Pancreas (tissue), 10 donors: ENCODE measurements at places on chromosomes 13 and 19. TPM values are rescaled to one million over a fixed set of nuclear protein-coding genes. Genes with fewer than 3 reads are reported as not detected.

Gene ANGPTL8
- 1.4 TPM for total RNA-seq

Gene KIR3DL1
- total RNA-seq, result not detected

Gene MEIOSIN
- total RNA-seq, result not detected

Gene DNAJC15
- 9.0 TPM for total RNA-seq

Gene APOC4
- 0.47 TPM for total RNA-seq

Gene TEAD2
- total RNA-seq, result 12.0 TPM

Gene TMPRSS9
- total RNA-seq, result 0.09 TPM

Gene FOSB
- total RNA-seq, result 0.97 TPM

- H3K27ac ChIP-seq, result no peak overlapping the region
- no peak for DNase-seq
- H3K27me3 ChIP-seq, result no peaks in the 10 kb centered on the region
Measured at GRCh38 chr19:57031106-57031505, 88.7 kb upstream of the USP29 start.

DNA sequence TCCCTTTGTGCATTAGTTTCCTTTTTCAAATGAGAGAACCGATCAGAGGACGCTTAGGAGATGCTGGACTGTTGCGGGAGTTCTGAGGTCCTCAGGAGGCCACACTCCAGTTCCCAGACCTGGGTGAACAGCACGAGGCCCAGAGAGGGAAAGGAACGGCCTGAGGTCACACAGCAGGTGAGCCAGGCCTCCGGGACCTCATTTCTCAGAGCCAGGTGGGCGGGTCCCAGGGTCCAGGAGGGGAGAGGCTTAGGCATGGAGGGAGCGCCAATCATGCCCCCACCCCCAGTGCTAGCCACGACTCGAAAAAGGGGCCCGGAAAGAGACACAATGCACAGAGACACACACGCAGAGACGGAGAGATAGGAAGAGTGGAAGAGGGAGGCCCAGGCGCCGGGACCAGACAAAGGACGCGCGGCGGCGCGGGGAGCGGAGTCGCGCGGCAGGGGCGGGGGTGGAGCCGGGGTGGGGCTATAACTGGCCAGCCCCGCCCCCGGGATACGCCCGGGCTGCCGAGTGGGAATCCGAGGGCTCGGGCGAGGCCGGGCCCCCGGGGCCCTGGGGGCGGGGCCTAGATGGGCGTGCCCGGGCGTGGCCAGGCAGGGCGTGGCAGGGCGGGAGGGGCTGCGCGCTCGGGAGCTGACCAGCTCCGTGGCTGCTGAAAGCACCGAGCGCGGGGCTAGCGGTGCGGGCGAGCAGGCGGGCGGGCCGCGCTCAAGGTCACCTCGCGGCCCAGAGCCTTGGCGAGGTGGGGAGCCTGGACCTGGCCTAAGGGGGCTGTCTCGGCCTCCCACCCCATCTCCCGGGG lies 1.6 kb downstream of the ELAVL3 start:
- H3K4me3 ChIP-seq, result peak overlapping the region; percentile 25
- no peaks in the 10 kb centered on the region for H3K36me3 ChIP-seq
- peak; percentile 44 for DNase-seq
- H3K27me3 ChIP-seq, result peaks cover 15% of the 10 kb centered on the region

- DNase-seq, result no peak
- no peaks in the 10 kb centered on the region for H3K4me1 ChIP-seq
- H3K4me3 ChIP-seq, result no peak overlapping the region
- no peaks in the 10 kb centered on the region for H3K27me3 ChIP-seq
Measured at GRCh38 chr19:21508198-21508597, 2.8 kb downstream of the ZNF429 start.

GRCh38 chr13:32986552-32986951 lies 29.7 kb upstream of the KL start:
- no peak overlapping the region for H3K4me3 ChIP-seq
- no peaks in the 10 kb centered on the region for H3K4me1 ChIP-seq
- DNase-seq, result no peak
- H3K36me3 ChIP-seq, result no peaks in the 10 kb centered on the region
- no peak overlapping the region for H3K27ac ChIP-seq
- no peaks in the 10 kb centered on the region for H3K27me3 ChIP-seq

DNA sequence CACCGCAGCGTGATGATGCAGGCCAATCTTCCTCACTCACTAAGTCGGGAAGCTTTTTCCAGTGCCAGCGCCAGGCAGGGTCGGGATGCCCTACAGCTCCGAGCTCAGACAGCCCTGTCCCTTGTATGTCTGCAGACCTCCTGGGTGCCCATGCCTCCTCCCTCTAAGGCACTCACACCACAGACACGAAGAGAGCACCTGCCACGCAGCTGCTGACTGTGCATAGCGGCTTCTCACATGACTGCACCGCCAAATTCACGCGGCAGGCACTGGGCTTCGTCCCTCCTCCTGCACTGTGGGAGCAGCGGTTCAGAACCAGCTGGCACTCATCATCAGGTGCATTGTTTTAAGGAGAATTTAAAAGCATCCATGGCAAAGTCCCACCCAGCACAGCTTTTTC lies 88.1 kb downstream of the SLC7A1 start:
- H3K27me3 ChIP-seq, result no peaks in the 10 kb centered on the region
- DNase-seq, result peak; percentile 37
- H3K36me3 ChIP-seq, result no peaks in the 10 kb centered on the region
- H3K27ac ChIP-seq, result no peak overlapping the region

DNA sequence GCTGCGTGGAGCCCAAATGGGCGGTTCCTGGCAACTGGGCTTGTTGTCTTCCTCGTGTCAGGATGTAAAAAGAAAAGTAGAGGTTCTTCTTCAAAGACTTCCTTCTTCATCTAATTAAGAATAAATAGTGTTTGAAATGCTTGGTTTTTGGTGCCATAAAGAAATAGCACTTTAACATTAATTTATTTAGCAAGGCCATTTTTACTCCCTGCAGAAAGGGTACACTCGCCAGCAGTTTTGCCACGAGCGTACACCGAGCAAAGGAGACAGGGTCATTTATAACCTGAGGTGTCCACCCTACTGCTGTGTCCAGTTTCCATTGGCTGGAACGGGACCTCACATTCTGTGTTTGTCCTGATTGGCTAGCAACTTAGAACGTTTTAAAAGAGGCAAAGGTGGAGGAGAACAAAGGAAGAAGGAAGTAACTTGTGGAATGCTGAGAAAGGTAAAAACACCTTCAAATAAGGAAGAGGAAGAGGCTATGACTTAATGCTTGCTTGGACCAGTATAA lies 21.8 kb upstream of the OR10H1 start:
- H3K4me1 ChIP-seq, result peaks cover 6% of the 10 kb centered on the region
- peak; percentile 71 for DNase-seq
- no peaks in the 10 kb centered on the region for H3K36me3 ChIP-seq
- H3K4me3 ChIP-seq, result peak overlapping the region; percentile 69
- peak overlapping the region; percentile 99 for H3K27ac ChIP-seq
- no peaks in the 10 kb centered on the region for H3K27me3 ChIP-seq

GRCh38 chr13:32548837-32549236 lies 10.2 kb upstream of the N4BP2L2 start:
- no peak overlapping the region for H3K27ac ChIP-seq
- no peaks in the 10 kb centered on the region for H3K36me3 ChIP-seq
- no peak for DNase-seq

- H3K27me3 ChIP-seq, result no peaks in the 10 kb centered on the region
- no peak for DNase-seq
- no peaks in the 10 kb centered on the region for H3K36me3 ChIP-seq
- H3K27ac ChIP-seq, result no peak overlapping the region
- H3K4me3 ChIP-seq, result no peak overlapping the region
- H3K4me1 ChIP-seq, result no peaks in the 10 kb centered on the region
Measured at GRCh38 chr19:15210323-15210781, 9.6 kb upstream of the NOTCH3 start.

- H3K4me3 ChIP-seq, result no peak overlapping the region
- DNase-seq, result no peak
- no peaks in the 10 kb centered on the region for H3K36me3 ChIP-seq
- H3K27ac ChIP-seq, result no peak overlapping the region
- H3K27me3 ChIP-seq, result no peaks in the 10 kb centered on the region
- no peaks in the 10 kb centered on the region for H3K4me1 ChIP-seq
Measured at GRCh38 chr13:39776439-39776838, 121.0 kb downstream of the COG6 start.

GRCh38 chr13:21723807-21724505 lies 53.1 kb downstream of the FGF9 start:
- H3K36me3 ChIP-seq, result no peaks in the 10 kb centered on the region
- no peak overlapping the region for H3K27ac ChIP-seq
- DNase-seq, result no peak
- no peak overlapping the region for H3K4me3 ChIP-seq
- H3K27me3 ChIP-seq, result no peaks in the 10 kb centered on the region

DNA sequence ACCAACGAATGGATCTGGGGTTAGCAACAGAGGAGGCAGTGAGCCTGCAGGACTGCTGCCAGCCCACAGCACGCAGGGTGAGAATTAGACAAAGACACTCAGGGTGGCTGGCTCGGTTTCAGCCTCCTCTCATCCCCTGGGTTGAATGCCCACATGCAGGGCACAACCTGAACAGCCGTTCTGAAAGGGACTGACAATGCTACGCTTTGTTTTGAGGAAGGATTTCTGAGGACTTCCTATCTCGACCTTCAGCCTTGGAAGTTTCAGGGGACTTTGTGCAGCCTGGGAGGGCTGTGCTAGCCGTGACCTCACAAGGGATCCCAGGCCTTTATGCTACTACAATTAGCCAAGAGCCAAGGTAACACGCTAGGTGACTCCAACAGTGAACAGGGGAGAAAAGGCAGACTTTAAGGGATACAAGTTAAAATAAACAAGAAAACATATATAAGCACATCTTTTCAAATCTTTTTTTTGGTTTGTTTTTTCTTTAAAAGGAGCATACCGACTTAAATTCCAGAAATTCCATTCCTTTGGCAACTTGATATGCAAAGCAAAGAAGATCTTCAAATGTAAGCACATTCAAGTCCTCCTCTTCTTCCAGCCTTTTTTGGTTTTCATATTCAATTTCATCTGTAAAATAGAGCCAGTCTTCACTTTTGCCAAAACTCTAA lies 34.5 kb upstream of the URAD start:
- H3K27ac ChIP-seq, result peak overlapping the region; percentile 33
- no peaks in the 10 kb centered on the region for H3K4me1 ChIP-seq
- no peak overlapping the region for H3K4me3 ChIP-seq
- no peaks in the 10 kb centered on the region for H3K36me3 ChIP-seq
- H3K27me3 ChIP-seq, result no peaks in the 10 kb centered on the region

DNA sequence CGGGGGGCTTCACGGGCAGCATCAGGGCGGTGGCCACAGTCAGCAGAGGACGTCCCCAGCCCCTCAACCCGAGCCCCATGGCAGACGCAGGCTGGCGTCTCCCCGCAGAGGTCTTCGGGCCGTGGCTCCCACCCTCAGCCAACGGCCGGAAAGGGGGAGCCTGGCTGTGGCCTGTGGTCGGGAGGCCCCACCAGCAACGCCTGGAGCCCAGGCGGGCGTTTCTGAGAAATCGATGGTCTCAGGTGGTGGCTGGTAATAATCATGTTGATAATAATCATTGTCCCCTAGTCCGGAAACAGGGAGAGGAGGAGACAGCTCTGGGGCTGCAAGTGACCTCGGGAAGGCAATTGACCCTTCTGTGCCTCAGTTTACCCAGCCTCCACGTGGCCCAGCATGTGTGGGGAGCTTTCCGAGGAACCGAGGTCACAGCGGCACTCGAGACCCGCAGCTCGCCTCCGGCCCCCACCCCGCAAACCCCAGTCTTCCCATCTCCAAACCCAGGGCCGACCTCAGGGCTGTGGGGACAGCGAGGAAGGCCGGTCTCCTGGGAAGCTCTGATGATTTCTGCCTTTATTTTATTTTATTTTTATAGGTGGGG lies at the start of gene PRSS57:
Gene PRSS57, minus strand, starts transcription at position 101 of the 598 bp plus-strand sequence. Its CDS starts 22 bp downstream, at position 79.
- no peak within 1 kb of the TSS for H3K4me3 ChIP-seq
- no peaks in the 10 kb centered on the region for H3K36me3 ChIP-seq
- H3K27ac ChIP-seq, result no peak within 1 kb of the TSS
- no peaks in the 10 kb centered on the region for H3K4me1 ChIP-seq
- no peaks in the 10 kb centered on the region for H3K27me3 ChIP-seq
- DNase-seq, result no peak

GRCh38 chr19:14654786-14655560 lies 19.7 kb downstream of the ADGRE3 start:
- no peaks in the 10 kb centered on the region for H3K27me3 ChIP-seq
- H3K4me3 ChIP-seq, result no peak overlapping the region
- H3K27ac ChIP-seq, result no peak overlapping the region
- H3K4me1 ChIP-seq, result no peaks in the 10 kb centered on the region

GRCh38 chr13:23183292-23183691 lies 2.5 kb downstream of the SGCG start:
- H3K27ac ChIP-seq, result no peak overlapping the region
- no peaks in the 10 kb centered on the region for H3K4me1 ChIP-seq

- no peaks in the 10 kb centered on the region for H3K27me3 ChIP-seq
- no peak overlapping the region for H3K27ac ChIP-seq
- DNase-seq, result no peak
- H3K4me1 ChIP-seq, result no peaks in the 10 kb centered on the region
- peaks cover 2% of the 10 kb centered on the region for H3K36me3 ChIP-seq
Measured at GRCh38 chr19:48230555-48231129, 25.1 kb downstream of the CARD8 start.

DNA sequence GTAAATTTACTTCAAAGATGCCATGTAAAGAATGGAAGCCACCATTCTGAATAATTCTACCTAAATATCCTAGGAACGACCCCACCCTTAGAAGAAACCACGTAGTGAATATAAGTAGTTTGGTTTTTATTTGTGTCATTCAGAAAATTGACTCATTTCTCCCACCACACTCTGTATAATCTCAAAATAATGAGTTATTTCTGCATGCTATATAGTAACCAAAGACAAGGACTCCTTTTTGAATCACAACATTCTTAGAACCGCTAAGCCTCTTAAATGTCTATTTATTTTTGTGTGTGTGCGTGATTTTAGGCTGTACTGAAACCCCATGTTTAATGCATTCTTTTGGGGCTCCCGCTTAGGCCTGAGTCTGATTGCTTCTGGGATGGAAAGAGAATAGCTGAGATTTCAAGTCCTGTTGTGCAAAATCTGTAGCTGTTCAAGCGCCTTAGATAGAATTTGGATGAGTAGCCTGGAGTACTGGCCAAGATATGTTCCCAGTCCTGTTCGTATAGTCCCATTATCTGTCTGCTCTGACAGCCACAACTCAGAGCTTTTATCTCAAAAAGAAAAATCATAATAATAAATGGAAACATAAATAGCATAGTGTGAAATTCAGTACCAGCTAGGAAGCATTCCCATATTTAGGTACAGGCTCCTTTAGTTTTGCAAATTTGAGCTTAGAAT lies 532.4 kb upstream of the NBEA start:
- H3K36me3 ChIP-seq, result no peaks in the 10 kb centered on the region
- no peak for DNase-seq
- H3K4me1 ChIP-seq, result no peaks in the 10 kb centered on the region
- no peak overlapping the region for H3K27ac ChIP-seq

- peaks cover 12% of the 10 kb centered on the region for H3K36me3 ChIP-seq
- H3K27me3 ChIP-seq, result no peaks in the 10 kb centered on the region
- peak overlapping the region; percentile 20 for H3K27ac ChIP-seq
- H3K4me1 ChIP-seq, result no peaks in the 10 kb centered on the region
- DNase-seq, result no peak
- H3K4me3 ChIP-seq, result no peak overlapping the region
Measured at GRCh38 chr19:14405380-14405757, 13.8 kb downstream of the DDX39A start.

GRCh38 chr13:38415233-38415632 lies 65.6 kb downstream of the UFM1 start:
- H3K4me3 ChIP-seq, result no peak overlapping the region
- no peak for DNase-seq
- H3K27me3 ChIP-seq, result no peaks in the 10 kb centered on the region
- H3K36me3 ChIP-seq, result no peaks in the 10 kb centered on the region
- no peak overlapping the region for H3K27ac ChIP-seq

GRCh38 chr19:33390101-33390907 lies 16.8 kb downstream of the CEBPG start:
- no peaks in the 10 kb centered on the region for H3K27me3 ChIP-seq
- no peak overlapping the region for H3K27ac ChIP-seq
- H3K36me3 ChIP-seq, result no peaks in the 10 kb centered on the region
- no peak overlapping the region for H3K4me3 ChIP-seq
